ENCODE measurements at places on chromosomes 6 and 20.
A peak's percentile ranks its signal among the peaks of the same experiment; 100 is the strongest.

DNA sequence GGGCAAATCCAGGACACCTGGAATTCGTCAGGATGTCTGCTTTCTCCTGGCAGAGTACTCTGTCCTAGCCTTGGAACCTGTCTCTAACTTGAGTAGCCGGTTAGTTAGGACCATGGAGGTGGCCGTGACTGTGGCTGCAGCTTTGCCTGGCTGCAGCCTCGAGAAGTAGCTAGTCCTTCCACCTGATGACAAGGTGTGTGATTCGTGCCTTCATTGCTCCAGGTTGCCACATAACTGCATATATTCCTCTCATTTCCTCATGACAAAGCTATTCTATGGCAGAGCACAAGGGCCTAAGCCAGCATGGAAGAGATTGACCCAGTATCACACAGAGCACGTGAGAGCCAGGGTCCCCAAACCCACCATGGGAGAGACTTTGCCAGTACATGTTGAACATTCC, 39.8 kb upstream of the KIF25 start:
- no peak for DNase-seq

DNA sequence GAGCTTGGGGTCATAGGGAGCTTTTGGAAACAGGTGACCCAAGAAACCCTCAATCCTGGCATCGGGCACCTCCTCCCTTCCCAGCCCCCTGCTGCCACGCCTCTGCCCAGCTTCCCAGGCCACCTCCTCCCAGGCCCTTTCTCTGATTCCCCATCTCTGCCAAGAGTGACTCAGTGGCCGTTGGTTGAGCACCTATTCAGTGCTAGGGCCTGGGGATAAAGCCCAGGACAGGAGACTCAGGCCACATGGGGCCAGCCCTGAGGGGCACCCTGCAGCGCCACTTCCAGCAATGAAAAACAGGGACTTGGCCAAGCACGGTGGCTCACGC, 110.1 kb downstream of the ASXL1 start:
- DNase-seq: no peak

- no peak for DNase-seq
Measured at GRCh38 chr6:127188744-127189143, 70.3 kb downstream of the RSPO3 start.

- DNase-seq: no peak
Measured at GRCh38 chr20:57094252-57094891, 172.1 kb downstream of the BMP7 start.

GRCh38 chr20:46031014-46031569, 2.1 kb downstream of the SLC12A5 start:
- no peak for DNase-seq

- peak; percentile 23 for DNase-seq
Measured at GRCh38 chr20:58706150-58706892, 13.7 kb downstream of the NPEPL1 start.

- no peak for DNase-seq
Measured at GRCh38 chr6:166351715-166352285, 9.5 kb upstream of the SFT2D1 start.

GRCh38 chr6:93679836-93680235, 260.5 kb upstream of the EPHA7 start:
- no peak for DNase-seq
